Mucosa of gallbladder (tissue), 1 donor: ENCODE measurements at places on chromosomes 13 and 19.

GRCh38 chr19:39200803-39201115, 3.3 kb downstream of the SYCN start:
- no peak for DNase-seq

DNA sequence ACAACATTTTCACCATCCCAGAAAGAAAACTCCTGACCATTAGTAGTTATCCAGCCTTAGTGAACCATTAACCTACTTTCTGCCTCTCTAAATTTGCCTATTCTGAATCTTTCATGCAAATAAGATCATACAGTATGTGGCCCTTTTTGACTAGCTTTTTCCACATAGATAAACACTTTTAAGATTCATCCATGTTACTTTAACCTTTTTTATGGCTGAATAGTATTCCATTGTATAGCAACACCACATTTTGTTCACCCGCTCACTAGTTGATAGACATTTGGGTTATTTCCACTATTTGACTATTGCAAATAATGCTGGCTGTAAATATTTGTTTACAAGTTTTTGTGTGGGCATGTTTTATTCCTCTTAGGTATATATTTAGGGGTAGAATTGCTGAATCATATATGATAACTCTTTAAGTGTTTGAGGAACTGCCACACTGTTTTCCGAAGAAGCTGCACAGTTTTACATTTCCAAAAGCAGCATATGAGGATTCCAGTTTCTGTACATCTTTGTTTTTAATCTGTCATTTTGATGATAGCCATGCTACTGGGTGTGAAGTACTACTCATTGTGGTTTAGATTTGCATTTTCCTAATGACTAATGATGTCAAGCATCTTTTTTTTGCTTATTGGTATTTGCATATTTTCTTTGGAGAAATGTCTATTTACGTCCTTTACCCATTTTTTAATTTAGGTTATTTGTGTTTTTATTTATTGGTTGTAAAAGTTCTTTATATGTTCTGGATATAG, 17.1 kb downstream of the COG6 start:
- DNase-seq: no peak

- DNase-seq: no peak
Measured at GRCh38 chr13:103022336-103022735, 43.9 kb downstream of the SLC10A2 start.

DNA sequence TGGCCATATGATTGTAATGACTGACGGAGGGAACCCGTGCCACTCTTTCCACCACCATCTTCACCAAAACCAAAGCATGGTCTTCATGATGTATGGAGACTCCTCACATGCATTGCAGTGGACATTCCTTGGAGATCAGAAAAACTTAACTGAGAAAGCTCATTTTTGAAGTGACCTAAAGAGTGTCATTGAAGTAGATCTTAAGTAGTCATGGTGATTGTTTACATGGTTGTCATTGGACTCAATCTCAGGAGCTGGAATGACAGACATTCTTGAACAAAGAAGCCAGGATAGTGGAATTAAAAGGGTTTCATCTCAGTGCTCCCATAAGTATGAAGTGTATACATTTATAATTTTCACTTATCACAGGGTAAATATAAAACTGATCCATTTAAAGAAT, 236.7 kb upstream of the IPO5 start:
- no peak for DNase-seq

DNA sequence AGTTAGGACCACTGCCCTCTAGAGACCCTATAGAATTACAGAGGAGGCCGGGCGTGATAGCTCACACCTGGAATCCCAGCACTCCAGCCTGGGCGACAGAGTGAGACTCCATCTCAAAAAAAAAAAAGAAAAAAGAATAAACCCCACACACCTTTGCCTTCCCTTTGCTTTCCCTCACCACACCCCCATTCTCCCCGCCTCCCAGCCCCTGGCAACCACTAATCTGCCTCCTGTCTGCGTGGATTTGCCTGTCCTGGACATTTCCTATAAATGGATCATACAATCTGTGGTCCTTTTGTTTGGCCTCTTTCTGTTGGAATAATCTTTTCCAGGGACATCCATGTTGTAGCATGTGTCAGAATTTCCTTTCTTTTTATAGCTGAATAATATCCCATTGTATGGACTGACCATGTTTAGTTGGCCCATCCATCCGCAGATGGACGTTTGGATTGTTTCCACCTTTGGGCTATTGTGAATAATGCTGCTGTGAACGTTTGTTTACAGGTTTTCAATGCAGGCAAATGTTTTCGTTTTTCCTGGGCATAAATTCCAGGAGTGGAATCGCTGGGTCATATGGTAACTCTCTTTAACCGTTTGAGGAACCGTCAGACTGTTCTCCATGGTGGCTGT, 15.3 kb downstream of the NACC1 start:
- no peak for DNase-seq

GRCh38 chr19:2290441-2291184, 8.6 kb upstream of the PEAK3 start:
- no peak for DNase-seq
